Lung (tissue), 17 donors: ENCODE measurements at places on chromosomes 6 and 20. TPM values are rescaled to one million over a fixed set of nuclear protein-coding genes. Genes with fewer than 3 reads are reported as not detected.

PRRT1 gene
- polyA plus RNA-seq = 1.4 TPM

KHDRBS2 gene
- 1.3 TPM for polyA plus RNA-seq

BANF2 gene
- polyA plus RNA-seq = not detected

SLC17A2 gene
- not detected for polyA plus RNA-seq

HLA-DMA gene
- 240 TPM for polyA plus RNA-seq

SPTLC3 gene
- polyA plus RNA-seq = 4.8 TPM
